ENCODE measurements at places on chromosomes 2 and 18.

- no peak for DNase-seq
These were observed 53.7 kb downstream of the MCFD2 start for GRCh38 chr2:46861916-46862315.

- DNase-seq: no peak
These were observed 1183.2 kb upstream of the ACVR2A start for GRCh38 chr2:146661473-146662096.

DNA sequence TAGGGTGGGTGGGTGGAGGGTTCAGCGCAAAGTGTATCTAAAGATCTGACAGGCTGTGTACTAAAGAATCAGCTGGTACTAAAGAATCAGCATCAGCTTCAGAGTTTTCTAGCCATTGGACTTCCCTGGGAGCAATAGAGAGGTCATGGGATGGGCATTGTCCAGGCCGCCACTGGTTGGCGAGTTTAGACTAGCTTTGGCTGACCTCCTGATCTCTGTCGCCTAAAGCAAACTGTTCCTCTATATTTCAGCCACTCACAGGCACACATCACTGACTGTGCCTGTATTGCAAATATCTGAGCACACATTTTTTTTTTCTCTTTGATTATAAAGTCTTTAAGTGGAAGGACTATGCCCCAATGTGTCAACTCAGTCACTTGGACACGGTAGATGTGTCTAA lies 267.8 kb upstream of the SKOR2 start:
- DNase-seq: no peak

DNA sequence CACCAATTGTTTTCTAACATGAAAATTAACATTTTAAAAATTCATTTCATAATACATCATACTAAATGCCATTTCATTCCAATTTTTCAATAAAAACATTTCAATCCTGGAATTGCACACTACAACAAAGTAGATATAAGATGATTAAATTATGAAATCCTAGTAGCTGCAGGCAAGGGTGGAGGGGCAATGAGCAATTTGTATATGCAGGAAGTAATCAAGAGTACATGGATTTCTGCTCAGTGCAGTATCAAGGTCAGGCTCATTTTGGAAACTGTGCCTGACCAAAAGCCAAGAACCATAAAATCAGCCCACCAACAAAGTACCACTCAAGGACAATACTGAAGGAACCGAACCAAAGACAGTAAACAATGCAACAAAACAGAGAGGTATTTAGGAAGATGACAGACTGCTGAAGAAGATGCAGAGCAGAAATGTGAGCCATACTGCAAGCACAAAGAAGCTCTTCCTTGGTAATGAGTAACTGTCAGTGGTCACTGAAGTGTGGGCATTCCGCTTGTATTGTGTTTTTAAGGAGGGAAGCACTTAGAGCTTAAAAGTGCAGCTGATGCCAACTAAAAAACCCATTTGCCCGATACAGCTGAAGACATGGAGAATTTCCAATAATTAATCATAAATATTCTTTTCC lies 34.5 kb upstream of the DSEL start:
- DNase-seq: no peak

GRCh38 chr2:5020116-5020875 lies 671.9 kb upstream of the SOX11 start:
- no peak for DNase-seq

DNA sequence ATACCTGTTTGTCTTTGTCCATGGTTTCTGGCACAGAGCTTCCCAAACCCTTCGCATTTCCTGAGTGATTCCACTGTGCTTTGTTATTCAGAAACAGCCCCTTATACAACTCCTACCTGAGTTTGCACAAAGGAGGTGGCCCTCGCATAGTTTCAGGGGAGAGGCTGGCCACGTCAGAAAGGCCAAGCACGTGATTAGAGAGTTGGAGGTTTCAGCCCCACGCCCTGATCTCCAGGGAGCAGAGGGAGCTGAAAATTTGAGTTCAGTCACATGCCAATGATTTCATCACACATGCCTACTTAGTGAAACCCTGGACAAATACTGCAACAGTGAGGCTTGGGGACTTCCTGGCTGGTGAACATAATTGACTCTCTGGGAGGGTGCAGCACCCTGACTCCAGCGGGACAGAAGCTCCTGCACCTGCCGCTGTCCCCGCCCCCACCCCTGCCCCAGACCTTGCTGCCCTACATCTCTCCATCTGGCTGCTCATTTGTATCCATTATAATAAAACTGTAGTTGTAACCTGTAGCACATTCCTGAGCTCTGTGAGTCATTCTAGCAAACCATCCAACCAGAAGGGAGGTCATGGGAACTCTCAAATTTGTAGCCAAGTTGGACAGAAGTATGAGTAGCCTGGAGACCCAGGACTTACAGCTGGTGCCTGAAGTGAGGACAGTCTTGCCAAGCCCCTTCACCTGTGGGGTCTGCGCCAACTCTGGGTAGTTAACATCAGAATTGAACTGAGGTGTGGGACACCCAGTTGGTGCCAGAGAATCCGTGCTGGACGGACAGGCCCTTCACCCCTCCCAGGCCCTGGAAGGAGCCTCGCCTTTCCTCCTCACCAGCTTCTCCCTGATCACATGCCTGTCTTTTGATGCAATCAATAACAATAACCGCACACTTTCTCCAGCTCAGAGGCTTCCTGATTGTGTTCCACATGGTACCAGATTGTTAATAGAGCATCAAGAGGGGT lies 224.3 kb downstream of the ANAPC1 start:
- DNase-seq: no peak

DNA sequence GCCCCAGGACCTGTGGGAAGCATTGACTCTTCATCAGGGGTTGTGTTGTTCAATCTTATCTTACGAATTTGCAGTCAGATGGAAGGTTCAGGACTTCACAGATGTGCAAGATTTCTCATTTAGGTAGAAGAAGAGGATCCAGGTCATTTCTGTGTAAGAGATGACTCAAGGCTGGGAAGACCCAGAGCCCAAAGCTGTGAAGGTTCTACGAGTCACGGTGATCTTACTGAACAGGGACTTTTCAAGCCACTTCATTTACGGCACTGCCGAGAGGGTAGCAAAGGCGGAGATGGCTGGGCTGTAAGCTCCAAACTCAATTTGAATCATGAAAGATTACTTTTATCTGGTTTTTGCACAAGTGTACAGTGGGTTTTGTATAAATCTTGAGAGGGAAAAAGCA lies 228.0 kb upstream of the MEX3C start:
- no peak for DNase-seq

- no peak for DNase-seq
These were observed 605.5 kb downstream of the SATB2 start for GRCh38 chr2:198852248-198852647.

DNA sequence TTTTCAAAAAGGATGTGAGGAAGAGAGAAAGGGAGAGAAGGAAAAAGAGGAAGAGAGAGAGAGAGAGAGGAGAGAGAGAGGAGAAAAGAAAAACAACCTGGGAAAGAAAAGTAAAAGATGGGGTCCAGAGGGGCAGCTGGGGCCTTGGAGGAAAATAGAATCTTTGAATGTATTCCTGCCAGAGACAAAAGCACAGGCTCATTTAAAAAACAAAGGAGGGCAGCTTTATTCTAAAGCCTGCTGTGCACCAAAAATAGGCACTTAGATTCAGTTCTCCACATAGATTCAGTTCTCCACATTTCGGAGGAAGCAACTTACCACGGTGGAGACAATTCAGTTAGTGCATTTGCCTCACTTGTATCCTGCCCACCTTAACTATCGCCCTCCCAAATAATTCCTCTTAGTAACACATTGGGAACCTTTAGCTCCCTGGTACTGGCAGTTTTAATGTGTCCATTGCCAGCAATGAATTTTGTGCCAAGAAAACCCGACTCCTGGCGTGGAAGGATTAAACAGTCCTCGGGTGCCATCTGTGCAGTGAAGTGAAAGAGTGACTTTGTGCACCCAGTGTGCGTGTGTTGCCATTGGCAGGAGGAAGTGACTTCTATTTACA lies 71.3 kb downstream of the DPP4 start:
- no peak for DNase-seq

DNA sequence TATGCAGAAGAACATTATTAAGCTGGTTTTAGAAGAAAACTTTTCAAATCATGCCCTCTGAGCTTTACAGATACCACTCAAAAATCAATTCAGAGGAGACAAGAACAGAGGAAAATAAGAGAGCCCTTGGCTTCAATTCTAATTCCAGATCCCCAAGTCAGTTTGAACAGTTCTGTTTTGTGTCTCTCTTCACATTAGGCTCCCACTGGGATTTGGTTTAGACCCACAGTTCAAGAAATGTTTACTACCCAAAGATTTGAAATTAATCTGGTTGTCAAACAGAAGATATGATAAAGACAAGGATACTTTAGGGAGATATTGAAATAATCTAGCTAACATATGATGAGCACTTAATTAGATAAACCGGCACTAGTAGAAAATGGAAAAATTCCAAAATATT lies 329.5 kb downstream of the RAD51AP2 start:
- no peak for DNase-seq

- DNase-seq: no peak
These were observed 1304.4 kb upstream of the ACVR2A start for GRCh38 chr2:146540271-146540932.

GRCh38 chr2:68723181-68723580 lies 11.4 kb upstream of the ARHGAP25 start:
- no peak for DNase-seq

GRCh38 chr2:231450548-231450989 lies 13.7 kb downstream of the NCL start:
- DNase-seq: no peak

GRCh38 chr2:66017763-66018162 lies 417.2 kb upstream of the MEIS1 start:
- DNase-seq: no peak

DNA sequence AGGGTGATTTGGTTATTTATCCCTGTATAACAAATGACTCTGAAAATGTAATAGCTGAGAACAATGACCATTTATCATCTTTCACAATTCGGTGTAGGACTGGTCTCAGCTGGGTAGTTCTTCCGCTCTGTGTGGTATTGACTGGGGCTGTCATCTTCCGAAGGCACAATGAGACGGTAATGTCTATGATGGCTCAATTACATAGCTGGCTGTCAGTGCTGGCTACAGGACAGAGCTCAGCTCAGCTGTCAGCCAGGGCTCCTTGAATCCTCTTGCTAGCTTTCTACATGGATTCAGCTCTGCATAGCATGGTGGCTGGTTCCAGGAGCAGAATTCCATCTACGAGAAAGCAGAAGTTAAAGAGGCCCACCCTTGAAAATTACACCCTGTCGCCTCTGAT lies 483.8 kb downstream of the TDRD15 start:
- DNase-seq: no peak

DNA sequence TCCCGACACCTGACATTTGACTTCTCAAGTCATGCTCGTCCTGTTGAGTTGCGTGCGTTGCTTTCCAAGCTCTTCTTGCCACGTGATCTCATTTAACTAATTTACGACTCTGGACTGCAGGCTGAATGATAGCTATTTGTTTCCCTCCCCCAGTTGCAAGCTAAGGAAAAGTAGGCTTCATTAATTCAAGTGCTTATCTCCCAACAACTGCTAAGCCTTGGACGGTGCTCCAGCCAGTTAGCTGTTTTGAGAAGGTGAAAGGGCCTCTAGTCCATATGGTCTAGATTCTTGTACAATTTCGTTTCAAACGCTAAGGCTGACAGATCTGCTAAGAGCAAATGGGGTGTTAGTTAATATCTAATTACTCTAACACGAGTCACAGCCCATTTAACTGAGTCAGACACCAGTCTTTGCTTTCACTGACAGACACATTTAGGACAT lies 21.1 kb downstream of the GPR45 start:
- no peak for DNase-seq

- no peak for DNase-seq
These were observed 34.8 kb downstream of the SEMA4F start for GRCh38 chr2:74688881-74689280.

DNA sequence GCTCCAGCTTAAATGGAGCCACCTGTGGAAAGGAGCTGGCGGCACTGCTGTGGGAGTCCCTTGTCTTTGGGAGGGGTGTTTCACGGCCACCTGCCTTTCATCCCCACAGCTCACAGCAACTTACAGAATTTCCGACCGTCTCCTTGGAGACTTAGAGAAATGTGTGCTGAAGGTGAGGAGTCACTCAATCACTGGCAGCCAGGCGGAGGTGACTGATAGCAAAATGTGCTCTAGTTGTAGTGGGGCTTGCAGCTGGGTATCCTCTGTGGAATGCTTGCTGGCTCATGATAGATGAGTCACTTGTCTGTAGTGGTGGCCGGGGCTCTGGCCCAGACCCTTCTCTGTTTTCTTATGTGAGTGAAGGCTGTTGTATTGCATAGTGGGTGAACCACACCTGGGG lies 110.7 kb downstream of the SH3RF3 start:
- DNase-seq: no peak

- DNase-seq: no peak
These were observed 617.0 kb upstream of the LINC00305 start for GRCh38 chr18:64765908-64766307.

DNA sequence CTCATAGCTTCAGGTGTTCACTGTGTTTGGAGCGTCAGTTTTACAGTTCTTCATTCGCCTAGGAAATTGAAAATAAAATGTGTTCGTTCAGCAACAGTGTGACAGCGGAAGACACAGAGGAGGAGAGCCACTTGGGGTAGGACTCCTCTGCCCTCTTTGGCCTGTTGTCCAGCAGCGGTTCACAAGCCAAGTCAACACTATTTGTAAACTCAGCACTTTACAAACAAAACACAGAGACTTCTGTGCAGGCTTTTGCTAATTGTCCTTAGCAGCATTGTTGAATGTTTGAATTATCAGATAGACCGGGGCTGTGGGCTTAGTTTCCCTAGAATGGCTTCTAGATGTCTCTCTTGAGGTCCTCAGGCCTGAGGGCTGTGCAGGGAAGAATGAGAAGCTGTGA lies 73.2 kb downstream of the TNFRSF11A start:
- no peak for DNase-seq

GRCh38 chr18:75937306-75937705 lies 509.8 kb upstream of the SMIM21 start:
- no peak for DNase-seq

GRCh38 chr2:5868931-5869330 lies 176.7 kb downstream of the SOX11 start:
- DNase-seq: no peak

DNA sequence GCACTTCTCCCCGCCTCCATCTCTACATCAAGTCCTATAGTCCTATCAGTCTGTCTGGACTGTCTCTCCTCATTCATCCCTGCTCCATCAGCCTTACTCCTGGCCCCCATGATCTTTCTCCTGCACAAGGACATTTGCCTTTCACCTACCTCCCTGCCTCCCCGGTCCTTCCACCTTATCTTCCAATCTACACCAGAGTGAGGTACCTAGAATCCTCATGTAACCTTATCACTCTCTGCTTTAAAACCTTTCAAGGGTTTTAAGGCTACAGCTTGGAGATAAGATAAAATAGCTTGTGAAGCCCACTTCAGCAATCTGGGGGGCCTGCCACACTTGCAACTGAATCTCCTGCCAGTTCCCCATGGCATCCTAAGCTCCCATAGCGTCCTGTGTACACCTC lies 12.8 kb downstream of the CDC42EP3 start:
- no peak for DNase-seq

DNA sequence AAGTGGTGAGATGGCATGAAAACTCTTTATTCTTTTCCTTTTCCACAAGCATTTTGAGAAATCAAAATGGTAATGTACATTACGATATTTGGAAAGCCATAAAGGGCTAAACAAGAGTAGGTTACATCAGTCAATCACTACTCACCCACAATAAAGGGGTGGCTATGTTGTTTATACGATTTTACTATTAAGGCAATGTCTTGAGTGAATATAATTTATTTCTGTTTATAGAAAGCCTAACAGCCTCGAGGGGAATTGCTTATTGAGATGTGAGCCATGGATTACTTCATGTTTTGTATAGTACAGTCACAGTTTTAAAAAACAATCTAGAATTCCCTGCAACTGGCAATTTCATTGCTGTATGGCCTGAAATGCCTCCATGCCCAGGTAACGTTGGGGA lies 237.5 kb upstream of the RBBP8 start:
- no peak for DNase-seq

Data from activated naive CD4-positive, alpha-beta T cell (primary cell).